Activated T-helper 1 cell treated with anti-CD3 and anti-CD28 coated beads, Interleukin-2, amount 50 U/mL, for 16 hours (primary cell): ENCODE measurements at places on chromosomes 13 and 19.

- no peak for DNase-seq
Observed at GRCh38 chr19:33432015-33432414, 58.5 kb downstream of the CEBPG start.

DNA sequence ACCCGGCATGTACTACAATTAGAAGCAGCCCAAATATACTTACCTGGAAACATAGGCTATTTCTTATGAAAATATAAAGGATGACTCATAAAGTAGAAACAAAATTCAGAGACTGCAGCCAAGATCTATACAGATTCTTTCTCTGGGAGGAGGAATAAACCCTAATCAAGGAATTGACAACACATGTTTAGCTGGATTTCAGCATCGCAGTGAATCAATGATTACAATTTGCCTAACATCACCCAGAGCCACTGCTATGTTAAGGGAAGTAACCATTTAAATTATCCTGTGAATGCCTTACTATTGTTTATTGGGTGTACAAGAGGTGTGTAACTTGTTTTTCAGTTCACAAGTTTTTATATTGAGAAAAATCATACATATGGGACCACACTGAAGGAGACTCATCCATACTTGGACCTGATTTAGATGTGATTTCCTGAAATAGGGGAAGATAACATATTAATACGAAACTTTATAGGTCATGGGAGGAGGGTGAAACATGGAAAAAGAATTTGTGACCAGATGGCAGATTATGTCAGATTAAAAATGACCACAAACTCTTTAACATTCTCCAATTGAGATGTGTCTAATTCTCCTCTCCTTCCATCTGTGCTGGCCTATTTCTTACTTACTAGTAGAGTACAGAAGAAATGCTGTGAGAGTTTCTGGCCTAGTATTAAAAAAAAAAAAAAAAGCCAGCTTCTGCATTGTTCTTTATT, 1168.4 kb downstream of the SLITRK1 start:
- DNase-seq, result no peak

DNA sequence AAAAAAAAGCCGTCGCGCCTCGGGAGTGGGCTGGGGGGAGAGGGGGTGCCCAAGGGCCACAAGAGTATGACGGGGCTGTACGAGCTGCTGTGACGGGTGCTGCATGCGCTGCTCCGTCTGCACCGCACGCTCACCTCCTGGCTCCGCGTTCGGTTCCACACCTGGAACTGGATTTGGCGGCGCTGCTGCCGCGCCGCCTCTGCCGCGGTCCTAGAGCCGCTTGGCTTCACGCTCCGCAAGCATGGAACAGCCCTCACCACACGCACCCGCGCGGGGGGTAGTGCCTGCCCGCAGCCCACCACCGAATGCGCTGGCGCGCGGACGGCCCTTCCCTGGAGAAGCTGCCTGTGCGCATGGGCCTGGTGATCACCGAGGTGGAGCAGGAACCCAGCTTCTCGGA, 18.8 kb downstream of the C1QTNF9 start:
- DNase-seq, result no peak

GRCh38 chr13:93529961-93530360, 303.4 kb downstream of the GPC6 start:
- DNase-seq, result no peak

DNA sequence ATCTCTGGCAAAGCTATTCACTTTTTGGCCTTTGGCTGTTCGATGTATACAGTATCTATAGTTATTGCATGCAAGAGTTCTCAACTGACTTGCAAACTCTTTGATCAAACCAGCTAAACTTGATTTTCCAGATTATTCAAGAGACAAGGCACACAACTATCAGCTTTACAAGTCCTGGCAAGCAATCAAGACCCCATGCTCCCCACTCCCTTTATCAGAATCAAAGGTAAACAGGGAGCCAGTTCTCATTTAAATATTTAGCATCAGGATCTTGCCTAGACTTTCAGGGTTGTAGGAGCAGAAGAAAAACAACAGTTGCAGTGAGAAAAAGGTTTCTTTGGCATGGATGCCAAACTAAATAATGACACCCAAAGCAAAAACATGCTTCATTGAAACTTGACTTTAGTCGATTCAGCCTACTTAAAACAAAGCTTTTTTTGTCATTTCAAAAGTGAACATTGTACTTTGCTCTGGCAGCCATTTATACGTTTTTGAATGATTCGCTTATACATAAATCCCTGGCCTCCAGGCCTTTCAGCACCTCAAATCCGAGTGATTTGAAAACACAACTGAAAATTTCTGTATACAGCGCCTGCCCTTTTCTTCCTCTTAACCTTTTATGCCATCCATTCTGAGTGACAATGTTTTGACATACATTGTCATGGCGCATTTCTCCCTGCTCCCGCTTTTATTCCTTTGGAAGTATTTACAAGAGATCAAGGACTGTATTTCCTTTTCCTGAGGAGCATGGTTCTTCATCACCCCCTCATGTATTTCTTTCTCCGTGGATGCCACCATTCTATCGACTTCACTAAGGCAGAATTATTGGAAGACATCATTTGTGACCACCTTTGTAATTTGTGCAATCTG, 340.8 kb downstream of the KLF5 start:
- no peak for DNase-seq
